Activated effector memory CD4-positive, alpha-beta T cell treated with anti-CD3 and anti-CD28 coated beads, Interleukin-2, amount 50 U/mL, for 16 hours (primary cell): ENCODE measurements at places on chromosomes 5 and 9.
A peak's percentile ranks its signal among the peaks of the same experiment; 100 is the strongest.

DNA sequence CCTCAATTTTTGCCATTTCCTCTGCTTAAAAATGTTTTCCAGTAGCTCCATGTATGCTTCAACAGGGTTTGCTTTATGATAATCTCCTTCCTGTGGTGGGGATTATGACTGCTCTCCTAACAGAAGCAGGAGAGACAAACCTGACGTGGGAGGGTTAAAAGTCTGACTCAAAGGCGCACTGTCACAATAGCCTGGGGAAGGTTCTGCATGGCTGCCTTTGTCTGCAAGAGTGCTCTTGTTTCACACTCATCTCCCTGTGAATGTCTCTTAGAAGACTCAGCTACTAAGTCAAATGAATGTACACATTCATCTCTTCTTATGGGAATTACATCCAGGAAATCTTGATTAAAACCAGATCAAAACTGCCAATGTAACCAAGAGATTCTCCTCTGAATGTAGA, 90.9 kb upstream of the MTAP start:
- DNase-seq, result no peak

DNA sequence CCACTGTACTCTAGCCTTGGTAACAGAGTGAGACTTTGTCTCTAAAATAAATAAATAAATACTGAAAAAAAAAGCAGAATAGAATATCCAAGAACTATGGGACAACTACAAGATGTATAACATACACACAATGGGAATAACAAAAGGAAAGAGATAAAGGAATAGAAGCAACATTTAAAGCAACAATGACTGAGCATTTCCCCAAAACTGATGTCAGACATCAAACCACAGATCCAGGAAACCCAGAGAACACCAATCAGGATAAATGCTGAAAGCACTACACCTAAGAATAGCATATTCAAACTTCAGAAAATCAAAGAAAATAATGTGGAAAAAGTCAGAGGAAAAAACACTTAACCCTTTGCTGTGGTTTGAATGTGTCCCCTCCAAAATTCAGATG, 436.4 kb downstream of the ACTL7B start:
- DNase-seq, result no peak

GRCh38 chr9:36748322-36748899, 175.7 kb downstream of the MELK start:
- peak; percentile 65 for DNase-seq

DNA sequence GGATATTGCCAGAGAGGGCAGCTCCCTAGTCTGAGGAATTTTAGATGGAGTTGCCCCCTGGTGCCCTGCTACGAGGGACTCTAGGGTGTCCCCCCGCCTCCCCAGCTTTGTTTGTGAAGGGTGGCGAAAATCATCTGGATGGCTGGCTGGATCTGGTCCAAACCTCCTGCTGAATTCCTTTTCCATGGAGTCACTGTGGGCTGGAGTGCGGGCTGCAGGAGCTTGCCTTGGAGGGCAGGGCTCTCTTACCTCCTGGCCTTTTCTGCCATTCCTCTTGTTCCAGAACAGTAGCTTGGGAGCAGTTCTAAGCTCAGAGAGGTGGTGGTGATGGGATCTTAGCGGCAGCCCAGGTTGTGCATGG, 2.1 kb downstream of the SYNPO start:
- DNase-seq, result no peak

DNA sequence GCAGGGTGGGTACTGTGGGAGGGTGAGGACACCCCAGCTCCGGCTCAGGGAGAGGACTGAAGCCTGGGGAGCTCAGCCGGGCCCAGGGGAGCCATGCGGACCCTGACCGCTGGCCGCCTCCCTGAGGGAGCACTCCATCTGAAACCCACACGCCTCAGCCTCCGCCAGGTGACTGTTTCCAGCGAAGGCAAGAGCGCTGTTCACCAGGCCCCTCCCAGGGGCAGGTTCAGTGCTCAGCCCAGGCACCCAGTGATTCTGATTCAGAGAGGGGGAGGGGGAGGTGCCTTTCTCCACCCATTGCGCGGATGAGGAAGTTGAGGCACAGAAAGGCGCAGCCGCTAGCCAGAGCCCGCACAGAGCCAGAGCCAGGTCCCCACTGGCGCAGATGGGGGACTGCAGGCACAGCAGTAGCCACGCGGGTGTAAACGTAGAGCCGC, 27.0 kb downstream of the ADGRD2 start:
- DNase-seq, result no peak

GRCh38 chr5:139982157-139982974, 60.7 kb downstream of the NRG2 start:
- no peak for DNase-seq

- DNase-seq, result no peak
These were observed 16.7 kb upstream of the KIF27 start for GRCh38 chr9:83937861-83938455.

DNA sequence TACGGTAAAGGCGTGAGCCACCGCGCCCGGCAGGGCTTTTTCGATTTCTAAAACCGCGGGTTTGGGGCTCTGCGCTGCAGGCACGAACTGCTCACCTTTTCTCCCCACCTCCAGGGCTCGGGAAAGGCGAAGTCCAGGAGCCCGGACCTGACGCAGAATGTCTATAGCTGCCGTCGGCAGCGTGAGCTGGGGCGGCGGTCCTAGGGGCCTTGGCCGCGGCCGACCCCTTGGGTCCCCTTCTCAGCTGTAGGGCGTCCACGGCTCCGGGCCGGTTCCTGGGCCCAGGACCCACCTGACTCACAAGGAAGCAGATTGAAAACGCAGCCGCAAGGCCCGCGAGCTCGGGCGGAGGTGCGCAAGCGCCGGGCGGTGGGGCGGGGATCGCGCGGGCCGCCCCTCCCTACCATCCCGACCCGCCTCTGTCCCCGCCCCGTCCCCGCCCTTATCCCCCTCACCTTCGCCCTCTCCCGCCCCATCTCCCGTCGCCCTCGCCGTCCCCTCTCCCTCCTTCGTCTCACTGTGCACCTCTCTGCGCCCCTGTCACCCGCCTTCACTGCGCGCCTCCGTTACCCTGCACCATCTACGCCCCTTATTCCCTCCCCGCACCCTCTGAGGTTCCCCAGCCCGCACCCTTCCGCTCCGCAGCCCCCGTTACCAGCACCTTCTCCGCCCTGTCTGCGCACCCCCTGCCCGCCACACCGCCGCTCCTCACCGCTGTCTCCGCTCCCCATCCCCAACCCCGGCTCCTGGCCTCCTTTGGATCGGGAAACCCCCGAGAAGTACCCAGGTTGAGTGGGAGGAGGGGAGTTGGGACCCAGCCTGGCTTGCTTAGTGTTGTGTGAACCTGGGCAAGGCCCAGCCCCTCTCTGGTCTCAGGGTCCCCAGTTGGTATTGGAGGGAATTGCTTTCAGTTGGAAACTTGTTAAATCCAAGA, at the start of gene HDHD3:
TSS of gene HDHD3 (minus strand) at position 353 of the 934 bp plus-strand sequence. CDS start 2,632 bp downstream, outside the sequence.
- peak; percentile 90 for DNase-seq

GRCh38 chr9:134100040-134100439, 32.2 kb upstream of the BRD3 start:
- no peak for DNase-seq

- peak; percentile 4 for DNase-seq
These were observed 204.9 kb downstream of the ERCC6L2 start for GRCh38 chr9:96080364-96080763.

DNA sequence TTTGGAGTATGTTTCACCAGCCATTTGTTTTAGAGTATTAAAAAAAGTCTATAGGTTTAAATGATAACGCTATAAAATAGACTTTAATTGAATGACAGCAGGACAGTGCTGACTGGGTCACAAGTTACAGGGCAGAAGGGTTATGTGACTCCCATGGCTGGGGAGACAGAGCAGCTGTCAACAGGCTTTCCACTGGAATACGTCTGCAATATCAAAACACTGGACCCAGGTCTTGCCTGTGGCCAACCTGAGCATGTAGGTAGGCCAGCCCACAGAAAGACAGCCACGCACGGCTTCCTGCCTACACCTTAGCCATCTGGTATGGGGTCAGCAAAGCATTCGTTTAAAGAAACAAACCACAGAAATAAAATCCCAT, 80.7 kb downstream of the OTULIN start:
- DNase-seq, result no peak

GRCh38 chr9:2916382-2916985, 72.6 kb upstream of the PUM3 start:
- no peak for DNase-seq

- peak; percentile 74 for DNase-seq
These were observed 44.7 kb upstream of the NDFIP1 start for GRCh38 chr5:142063878-142064331.

GRCh38 chr9:118637681-118638080, 731.6 kb downstream of the BRINP1 start:
- DNase-seq, result no peak

DNA sequence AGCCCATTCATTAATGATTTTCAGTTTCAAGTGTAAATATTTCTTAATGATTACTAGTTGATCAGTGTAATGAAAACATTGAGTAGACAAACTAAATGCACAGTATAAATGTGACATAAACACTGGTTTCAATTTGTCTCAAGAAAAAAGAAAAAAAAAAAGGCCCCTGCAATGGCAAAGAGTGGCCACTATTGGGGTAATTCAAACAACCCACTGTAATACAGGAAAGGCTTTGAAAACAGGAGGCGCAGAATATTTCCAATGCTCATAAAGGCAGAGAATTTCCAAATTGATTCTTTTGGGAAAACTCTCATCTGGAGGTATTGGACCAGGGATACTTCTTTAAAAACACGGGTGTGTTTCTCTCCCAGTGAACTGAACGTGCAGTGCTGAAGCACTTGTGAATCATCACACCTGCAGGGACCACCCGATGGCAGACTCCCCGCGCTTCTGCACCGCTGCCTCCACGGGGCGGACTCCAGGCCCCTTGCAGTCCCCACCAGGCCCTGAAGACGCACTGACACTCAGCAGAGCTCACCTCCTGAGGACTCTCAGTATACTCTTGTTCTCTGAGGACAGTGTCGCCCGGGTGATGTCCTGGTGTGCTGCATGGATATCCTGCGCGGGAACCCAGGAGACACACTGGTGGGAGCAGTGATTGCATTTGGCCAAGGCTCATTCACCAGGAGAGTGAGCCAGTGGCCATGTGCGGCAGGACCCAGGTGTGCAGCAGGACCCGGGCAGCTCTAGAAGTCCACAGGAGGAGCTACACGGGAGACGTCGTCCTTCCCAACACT, 227.6 kb upstream of the IRX4 start:
- no peak for DNase-seq

DNA sequence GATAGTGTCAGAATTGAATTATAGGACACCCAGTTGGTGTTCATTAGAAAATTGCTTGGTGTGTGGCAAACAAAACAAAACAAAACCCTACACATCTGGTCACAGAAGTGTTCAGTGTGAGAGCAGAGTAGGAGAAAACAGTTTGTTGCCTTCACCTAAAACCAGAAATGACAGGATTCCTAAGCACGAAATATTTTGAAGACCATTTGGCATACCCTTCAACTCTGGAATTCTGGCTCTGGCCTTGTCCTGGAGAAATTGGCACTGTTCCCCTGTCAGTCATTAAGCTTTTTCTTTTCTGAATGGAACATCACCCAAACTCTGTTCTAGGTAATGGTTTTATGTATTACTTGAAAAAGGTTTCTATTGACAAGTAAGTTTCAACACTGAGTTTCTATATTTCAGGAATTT, 110.2 kb upstream of the PCA3 start:
- no peak for DNase-seq
